ENCODE measurements at places on chromosomes 7 and 10. TPM values are rescaled to one million over a fixed set of nuclear protein-coding genes. Genes with fewer than 3 reads are reported as not detected.

The CPA2 gene
- total RNA-seq = 0.15 TPM

The FKBP6 gene
- not detected for total RNA-seq

The MGMT gene
- 6.1 TPM for total RNA-seq

The ENTPD1 gene
- total RNA-seq = not detected
